ENCODE measurements at places on chromosomes 3 and 15.

DNA sequence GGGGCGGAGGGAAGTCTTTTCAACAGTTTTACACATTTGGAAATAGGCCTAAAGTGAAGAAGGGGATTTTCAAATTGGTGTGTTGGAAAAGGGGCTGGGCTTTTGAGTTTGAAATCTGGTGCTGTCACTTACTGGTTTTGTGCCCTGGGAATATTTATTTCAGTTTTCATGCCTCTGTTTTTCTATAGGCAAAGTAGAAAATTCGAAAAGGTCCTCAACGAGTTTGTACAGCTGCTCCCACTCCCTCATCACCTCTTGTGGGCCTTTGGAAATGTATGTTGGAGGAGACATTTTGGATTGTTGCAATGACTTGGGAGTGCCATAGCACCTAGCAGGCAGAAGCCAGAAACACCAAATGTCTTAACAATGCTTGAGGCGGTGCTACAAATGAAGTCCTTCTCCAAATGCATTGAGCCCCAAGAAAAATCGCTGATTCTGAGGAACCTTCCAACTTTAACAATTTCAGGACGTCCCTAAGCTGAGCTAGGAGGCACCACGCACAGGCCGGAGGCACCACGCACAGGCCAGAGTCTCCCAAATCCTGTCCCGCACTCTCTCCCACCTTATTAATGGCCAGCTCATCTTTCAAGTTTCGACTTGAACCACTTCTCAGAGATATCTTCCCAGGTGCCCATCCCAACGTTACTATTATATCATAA lies 639 bp upstream of the POLR2M start:
- no peak for DNase-seq

DNA sequence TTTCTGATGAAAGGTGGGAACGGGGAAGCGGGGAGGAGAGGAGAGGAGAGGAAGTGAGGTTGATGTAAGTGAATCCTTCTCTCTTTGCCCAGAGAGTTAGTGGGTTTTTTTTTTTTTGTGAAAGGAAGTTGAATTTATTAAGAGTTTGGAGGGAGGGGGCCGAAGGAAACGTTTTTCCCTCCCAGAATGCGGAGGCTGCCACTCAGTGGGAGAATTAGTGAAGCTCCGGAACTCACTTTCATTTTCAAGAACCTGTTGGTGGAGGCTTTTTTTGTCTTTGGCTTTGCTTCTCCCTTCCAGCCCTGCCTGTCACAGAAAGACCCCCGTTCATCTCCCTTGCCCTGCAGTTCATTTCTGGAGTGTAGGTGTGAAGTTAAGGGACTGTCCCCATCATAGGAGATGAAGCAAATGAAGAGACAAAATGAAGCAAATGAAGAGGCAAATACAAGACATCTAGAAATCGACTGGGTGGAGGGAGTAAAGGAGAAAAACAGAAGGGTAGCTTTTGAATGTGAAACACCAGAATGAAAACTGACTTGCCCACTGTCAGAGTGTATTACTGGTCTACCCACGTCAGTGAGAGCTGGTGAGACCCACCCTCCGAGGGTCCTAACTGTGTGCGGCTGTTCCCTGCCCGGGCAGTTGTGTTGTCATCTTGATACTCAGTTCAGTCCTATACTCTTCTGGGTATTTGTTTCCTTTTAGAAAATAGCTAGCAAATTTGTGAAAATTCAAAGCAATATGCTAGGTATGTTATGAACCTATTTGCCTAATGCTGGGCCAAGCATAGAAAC lies 91.5 kb downstream of the ITPR1 start:
- DNase-seq = peak; percentile 8

DNA sequence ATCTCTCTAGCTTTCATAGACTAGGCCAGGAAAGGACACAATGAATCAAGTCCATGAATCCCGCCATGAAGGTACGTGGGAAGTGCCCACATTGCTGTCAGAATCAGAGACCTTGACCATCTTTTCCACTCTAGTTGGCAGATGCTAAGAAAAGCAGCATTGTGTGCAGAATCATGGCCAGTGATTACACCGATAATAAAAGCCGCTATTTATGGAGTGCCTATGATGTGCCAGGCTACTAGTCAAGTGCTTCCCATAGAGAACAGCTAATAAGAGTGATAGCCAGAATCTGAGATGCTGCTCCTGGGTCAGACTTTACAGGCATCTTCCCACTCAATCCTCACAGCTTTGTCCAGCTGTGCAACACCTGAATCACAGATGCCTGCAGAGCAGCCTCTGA lies 13.2 kb upstream of the RPL32 start:
- no peak for DNase-seq

DNA sequence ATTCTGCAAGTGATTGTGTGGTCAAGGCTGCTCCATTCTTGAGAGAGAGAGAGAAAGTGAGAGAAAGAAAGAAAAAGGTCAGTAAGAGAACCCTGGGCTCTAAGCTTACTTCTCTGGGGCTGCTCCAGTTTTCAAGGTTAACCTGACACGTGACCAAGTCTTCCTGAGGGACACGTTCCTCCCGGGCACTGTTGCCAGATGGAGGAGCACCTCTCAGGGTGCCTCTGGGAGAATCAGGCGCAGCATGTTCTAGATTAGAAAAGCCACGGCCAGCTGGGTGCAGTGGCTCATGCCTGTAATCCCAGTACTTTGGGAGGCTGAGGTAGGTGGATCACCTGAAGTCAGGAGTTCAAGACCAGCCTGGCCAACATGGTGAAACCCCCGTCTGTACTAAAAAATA lies 60.8 kb downstream of the ITGA11 start:
- DNase-seq = no peak

DNA sequence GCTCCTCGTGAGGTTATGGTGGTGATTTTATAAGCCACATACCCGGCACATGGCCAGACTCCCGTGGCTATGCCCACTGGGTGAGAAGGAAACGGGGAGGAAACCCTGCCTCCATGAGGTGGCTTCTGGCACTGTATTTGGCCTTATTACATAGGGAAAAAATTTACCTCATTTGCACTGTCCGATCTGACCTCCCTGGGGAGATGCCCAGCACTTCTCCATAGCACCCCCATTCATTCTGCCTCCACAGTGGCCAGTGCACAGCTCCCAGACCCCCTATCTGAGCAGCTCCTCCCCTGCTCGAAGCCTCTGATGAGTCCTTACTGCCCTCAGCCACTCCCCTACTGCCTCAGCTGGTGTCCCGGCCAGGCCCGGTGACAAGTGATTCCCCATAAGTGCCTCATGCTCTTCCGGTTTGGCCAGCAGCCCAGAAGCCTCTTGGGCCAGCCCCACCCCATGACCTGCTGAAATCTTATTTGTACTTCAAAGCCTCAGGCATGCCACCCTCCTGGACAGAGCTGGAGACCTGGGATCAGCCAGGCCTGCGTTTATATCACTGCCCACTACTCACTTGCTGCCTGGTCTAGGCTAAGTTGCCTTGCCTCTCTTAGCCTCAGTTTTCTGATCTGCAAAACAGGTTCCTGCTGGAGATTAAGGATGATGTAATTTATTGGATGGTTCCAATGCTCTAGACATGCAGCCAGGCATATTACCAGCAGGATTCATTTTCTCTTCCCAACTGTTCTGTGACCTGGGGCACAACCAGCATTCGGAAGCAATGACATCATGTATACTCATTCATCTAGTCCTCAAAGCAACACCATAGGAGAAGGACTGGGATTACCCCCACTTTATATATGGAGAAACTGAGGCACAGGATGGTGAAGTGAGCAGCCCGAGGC lies 30.6 kb upstream of the SLC6A6 start:
- no peak for DNase-seq

- no peak for DNase-seq
Observed at GRCh38 chr15:92365084-92365483, 28.6 kb upstream of the ST8SIA2 start.

- no peak for DNase-seq
Observed at GRCh38 chr3:141859651-141860050, 16.8 kb upstream of the ATP1B3 start.

GRCh38 chr15:74007820-74008371 lies 13.4 kb downstream of the PML start:
- DNase-seq = no peak

- no peak for DNase-seq
Observed at GRCh38 chr3:181457756-181458155, 254.0 kb upstream of the SOX2 start.

DNA sequence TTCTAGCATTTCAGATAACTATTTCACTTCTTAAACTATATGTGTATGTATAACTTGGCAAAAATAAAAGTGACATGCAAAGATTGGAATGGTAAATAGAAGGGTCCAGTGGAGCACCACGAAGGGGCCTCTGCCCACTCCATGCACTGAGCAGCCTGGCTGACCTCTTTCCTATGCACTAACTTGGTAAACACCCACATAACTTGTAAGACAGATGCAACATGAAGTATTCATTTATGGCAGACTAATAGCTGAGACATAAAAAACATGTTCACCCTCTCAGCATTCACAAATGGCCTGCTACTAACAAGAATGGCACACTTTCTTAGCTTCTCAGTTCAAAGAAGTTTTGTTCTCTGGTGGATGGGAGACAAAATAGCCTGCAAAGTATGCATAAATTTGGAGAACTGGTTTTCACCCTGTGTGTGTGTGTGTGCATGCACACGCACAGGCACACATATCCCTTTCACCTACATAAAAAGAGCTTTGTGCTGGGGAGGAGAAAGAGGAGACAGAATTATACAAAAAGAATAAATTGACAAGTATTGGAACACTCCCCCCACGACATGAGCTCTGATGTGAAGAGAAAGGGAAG lies 26.5 kb upstream of the RYK start:
- no peak for DNase-seq

DNA sequence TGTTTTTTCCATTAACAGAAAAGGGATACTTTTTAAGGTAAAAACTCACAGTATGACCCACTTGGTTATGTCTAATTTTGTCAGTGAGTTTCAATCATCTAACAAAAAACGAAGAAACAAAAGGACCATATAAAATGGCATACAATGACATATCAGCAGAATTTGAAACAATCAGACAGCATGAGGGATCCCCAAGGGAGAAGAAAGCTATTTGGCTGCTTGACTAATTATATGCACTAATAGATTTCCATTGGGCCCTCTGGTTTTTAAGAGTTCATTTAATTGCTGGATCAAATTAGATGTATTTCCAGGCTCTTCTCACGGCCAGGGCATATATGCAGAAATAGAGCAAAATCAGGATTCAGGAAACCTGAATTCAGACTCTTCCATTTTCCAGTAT lies 376.4 kb upstream of the GBE1 start:
- DNase-seq = no peak

DNA sequence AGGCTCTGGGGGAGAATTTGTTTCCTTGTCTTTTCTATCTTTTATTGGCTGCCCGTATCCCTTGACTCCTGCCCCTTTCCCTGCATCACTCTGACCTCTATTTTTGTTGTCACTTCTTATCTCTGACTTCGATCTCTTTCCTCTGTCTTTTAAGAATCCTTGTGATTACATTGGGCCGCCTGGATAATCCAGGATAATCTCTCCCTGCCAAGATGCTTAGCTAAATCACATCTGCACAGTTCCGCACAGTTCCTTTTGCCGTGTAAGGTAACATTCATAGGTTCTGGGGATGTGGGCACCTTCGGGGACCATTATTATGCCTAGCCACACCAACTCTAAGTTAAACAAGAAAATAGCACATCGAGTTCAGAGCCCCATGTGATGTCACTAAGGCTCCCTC lies 103.0 kb upstream of the DPPA4 start:
- no peak for DNase-seq

DNA sequence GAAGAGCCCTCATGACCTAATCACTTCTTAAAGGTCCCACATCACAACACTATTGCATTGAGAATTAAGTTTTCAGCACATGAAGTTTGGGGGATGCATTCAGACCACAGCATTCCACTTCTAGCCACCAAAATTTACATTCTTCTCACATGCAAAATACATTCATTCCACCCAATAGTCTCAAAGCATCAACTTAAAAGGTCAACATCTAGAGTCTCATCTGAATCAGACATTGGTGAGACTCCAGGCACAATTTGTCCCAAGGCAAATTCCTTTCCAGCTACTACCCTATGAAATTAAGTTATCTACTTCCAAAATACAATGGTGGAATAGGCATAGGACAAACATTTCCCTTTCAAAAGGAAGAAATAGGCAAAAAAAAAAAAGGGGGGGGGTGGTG lies 64.9 kb downstream of the PLSCR2 start:
- no peak for DNase-seq

- DNase-seq = no peak
Observed at GRCh38 chr3:5731100-5731499, 543.6 kb downstream of the EDEM1 start.

- DNase-seq = no peak
Observed at GRCh38 chr3:43369404-43370292, 83.3 kb downstream of the SNRK start.

- no peak for DNase-seq
Observed at GRCh38 chr3:111471831-111472230, 70.2 kb upstream of the CD96 start.

GRCh38 chr3:13077431-13078162 lies 4.4 kb upstream of the IQSEC1 start:
- DNase-seq = no peak

DNA sequence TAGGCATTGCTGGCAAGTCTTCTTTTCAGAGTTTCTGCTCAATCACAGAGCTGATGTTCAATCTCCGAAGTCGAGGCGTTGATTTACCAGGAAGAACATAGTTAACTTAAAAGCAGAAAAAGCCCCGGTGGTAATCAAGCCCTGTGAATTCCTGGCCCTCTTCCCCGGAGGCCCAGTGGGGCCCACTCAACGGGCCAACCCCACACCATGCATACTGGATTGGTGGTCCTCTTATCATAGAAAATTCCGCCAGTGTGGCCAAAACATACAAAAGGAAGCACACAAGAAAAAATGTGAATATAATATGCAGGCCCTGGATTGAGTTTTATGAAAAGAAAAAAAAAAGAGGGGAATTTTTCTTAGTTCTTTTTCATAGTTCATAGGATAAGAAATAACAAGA lies 873.0 kb upstream of the NR2F2 start:
- no peak for DNase-seq

- DNase-seq = no peak
Observed at GRCh38 chr15:48469681-48470080, 138.5 kb downstream of the DUT start.

- no peak for DNase-seq
Observed at GRCh38 chr3:179401561-179401960, 49.7 kb downstream of the GNB4 start.

DNA sequence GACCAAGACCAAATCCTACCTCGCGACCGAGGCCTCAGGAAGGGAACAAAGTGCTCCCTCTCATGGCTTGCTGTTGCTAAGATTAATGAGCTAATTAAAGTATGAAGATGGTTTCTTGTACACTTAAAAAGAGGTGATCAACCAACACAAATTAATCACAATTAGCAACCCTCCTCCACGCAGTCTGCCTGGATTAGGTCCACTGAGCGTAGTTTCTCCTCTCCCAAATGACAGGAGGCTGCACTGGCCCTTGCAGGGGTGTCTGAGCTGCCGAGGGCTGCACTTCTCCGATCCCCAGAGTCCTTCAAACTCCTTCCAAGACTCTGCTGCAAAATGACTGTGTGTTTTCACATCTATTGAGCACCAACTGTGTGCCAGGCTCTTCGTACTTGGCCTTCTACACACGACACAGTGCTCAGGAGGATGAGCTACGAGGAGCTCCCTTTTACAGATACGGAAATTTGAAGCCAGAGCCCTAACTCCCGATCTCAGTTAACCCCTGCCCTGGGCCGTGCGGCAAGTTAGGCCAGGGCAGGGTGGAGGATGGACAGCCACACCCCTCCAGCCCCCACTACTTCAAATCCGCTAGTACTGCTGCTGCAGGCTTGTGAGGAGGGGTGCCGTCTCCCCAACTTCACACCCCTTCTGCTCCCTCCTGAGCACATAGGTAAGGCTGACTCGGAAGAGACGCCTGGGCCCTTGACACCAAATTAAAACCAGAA lies 101.0 kb upstream of the LINGO1 start:
- no peak for DNase-seq

- no peak for DNase-seq
Observed at GRCh38 chr3:158107605-158108444, 1.6 kb upstream of the SHOX2 start.

Measured in stimulated activated CD4-positive, alpha-beta T cell treated with anti-CD3 and anti-CD28 coated beads, TNF-alpha, amount 100 ng/mL, for 48 hours (primary cell).